Stimulated activated naive B cell treated with anti-CD40 and anti-IgM and Interleukin-4, amounts not matched to agents 10 μg/mL and 1 μg/mL and 100 μg/mL, for 72 hours (primary cell): ENCODE measurements at places on chromosomes 16 and 17.

DNA sequence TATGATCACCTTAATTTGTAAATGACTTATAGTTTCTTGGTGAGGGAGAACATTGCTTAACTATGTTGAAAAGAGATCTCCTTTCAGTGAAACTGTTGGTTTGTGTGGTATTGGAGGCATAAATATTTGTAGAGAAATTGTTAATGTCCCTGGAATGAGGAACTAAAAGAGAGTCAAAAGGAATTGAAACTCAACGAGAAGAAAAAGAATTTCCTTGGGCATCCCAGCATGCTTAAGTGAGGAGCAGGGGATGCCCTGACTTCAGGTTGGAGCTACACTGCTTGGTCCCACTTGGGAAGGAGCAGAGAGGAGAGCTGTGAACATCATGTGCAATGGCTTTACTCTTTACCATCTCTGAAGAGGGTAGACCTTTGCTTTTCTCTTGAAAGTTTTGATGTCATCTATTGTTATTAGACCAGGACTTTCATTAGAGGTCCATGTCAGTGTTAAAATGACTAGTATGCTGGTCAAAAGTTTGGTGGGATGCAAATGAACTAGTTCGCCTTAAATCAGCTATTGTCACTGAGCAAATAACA lies 21.7 kb downstream of the KRT23 start:
- peak; percentile 6 for DNase-seq

- no peak for DNase-seq
These were observed 64.8 kb upstream of the TBC1D3K start for GRCh38 chr17:37859451-37859850.

- DNase-seq, result no peak
These were observed 69.3 kb downstream of the SCNN1B start for GRCh38 chr16:23371368-23371767.

DNA sequence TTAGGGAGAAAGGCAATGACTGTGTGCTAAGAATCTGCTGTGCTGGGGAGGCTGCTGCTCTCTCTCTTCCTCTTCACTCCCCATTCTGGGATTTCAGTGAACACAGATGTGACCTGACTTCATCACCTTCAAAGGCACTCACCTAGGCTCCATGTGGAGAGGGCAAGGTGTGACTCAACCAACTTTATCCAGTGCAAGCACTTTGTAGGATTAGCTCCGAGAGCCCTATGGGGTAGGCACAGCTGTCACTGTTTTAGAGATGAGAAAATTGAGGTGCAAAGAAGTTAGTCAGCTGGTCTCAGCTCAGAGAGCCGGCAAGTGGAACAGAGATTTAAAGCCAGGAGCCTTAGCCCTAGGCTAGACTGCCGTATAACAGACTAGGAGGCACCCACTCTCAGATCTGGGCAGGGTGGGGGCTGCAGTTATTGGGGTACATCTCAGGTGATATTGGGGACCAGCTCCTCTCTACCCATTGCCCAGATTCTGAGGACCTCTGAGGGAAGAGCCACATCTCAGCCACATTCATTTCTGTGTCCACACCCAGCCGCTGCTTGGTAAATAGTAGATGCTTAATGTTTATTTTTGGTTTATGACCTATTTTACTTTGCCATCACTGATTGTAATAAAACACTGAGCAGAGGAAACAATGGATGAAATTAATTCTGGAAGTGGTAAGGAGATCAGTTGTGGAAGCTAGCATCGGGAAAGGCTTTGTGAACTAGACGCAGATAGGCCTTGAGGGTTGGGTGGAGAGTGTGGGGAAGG lies 138.8 kb downstream of the CCDC182 start:
- DNase-seq, result no peak

- DNase-seq, result no peak
These were observed 30.7 kb upstream of the MED9 start for GRCh38 chr17:17445925-17446665.

GRCh38 chr16:15604460-15605440 lies 38.2 kb downstream of the MARF1 start:
- no peak for DNase-seq
